ENCODE measurements at places on chromosomes 3 and 15. TPM values are rescaled to one million over a fixed set of nuclear protein-coding genes. Genes with fewer than 3 reads are reported as not detected.

SLC24A1 gene
- 6.1 TPM for total RNA-seq

DLL4 gene
- 6.2 TPM for total RNA-seq

DHX30 gene
- total RNA-seq, result 60.2 TPM

CACNA1D gene
- 0.68 TPM for total RNA-seq

FRMD4B gene
- 57.5 TPM for total RNA-seq

SEMA3F gene
- 25.5 TPM for total RNA-seq

OIP5 gene
- total RNA-seq, result not detected

SIDT1 gene
- total RNA-seq, result 1.6 TPM

- DNase-seq, result peak; percentile 19
- peaks cover 5% of the 10 kb centered on the region for H3K36me3 ChIP-seq
- no peaks in the 10 kb centered on the region for H3K27me3 ChIP-seq
- H3K4me1 ChIP-seq, result no peaks in the 10 kb centered on the region
Measured at GRCh38 chr15:73240866-73241499, 127.8 kb downstream of the HCN4 start.

- H3K4me1 ChIP-seq, result no peaks in the 10 kb centered on the region
- H3K27ac ChIP-seq, result no peak overlapping the region
- H3K4me3 ChIP-seq, result no peak overlapping the region
- no peak for DNase-seq
- H3K27me3 ChIP-seq, result no peaks in the 10 kb centered on the region
- peaks cover 17% of the 10 kb centered on the region for H3K36me3 ChIP-seq
Measured at GRCh38 chr3:69197922-69198530, 75.6 kb upstream of the LMOD3 start.

DNA sequence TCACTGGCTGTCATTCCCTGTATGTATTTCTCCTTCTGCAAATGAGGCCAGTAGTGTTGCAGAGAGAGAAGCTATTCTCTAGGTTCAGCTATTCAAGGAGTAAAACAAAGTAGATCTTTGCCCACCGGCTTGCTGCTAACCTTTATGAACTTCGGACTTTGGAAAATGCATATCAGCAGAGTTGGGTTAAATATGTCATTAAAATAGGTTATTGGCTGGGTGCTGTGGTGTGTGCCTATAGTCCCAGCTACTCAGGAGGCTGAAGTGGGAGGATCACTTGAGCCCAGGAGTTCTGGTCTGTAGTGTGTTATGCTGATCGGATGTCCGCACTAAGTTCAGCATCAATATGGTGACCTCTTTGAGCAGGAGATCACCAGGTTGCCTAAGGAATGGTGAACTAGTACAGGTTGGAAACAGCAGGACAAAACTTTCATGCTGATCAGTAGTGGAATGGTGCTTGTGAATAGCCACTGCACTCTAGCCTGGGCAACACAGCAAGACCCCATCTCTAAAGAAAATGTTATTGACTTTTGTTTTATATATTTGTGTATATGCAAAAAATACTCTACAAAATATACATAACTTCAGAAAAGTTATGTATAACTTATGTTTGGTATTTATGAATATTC lies 53.4 kb downstream of the SACM1L start:
- H3K27me3 ChIP-seq, result no peaks in the 10 kb centered on the region
- no peak overlapping the region for H3K27ac ChIP-seq
- H3K36me3 ChIP-seq, result peaks cover 27% of the 10 kb centered on the region

- H3K4me1 ChIP-seq, result no peaks in the 10 kb centered on the region
- no peaks in the 10 kb centered on the region for H3K27me3 ChIP-seq
- H3K4me3 ChIP-seq, result no peak overlapping the region
Measured at GRCh38 chr3:35787936-35788335, 148.6 kb downstream of the ARPP21 start.

DNA sequence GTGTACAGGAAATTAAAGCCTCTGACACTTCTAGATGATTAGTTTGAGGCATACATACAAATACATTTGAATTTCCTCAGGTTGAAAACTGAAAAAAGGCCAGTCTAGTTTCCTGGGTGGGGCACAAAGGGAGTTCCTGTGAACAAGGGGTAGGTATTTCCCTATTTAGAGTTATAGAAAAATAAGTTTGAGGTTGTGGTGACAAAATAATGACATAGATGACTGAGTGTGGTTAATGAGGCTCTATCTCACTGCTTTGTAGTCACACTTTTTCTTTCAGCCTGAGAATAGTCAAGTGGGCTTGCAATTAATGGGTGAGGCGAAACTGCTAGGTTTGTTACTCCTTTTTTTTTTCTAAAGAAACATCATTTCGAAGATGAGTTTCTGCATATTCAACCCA lies 4.3 kb downstream of the SLCO3A1 start:
- H3K27ac ChIP-seq, result no peak overlapping the region
- no peak for DNase-seq
- H3K4me3 ChIP-seq, result no peak overlapping the region
- peaks cover 20% of the 10 kb centered on the region for H3K4me1 ChIP-seq

DNA sequence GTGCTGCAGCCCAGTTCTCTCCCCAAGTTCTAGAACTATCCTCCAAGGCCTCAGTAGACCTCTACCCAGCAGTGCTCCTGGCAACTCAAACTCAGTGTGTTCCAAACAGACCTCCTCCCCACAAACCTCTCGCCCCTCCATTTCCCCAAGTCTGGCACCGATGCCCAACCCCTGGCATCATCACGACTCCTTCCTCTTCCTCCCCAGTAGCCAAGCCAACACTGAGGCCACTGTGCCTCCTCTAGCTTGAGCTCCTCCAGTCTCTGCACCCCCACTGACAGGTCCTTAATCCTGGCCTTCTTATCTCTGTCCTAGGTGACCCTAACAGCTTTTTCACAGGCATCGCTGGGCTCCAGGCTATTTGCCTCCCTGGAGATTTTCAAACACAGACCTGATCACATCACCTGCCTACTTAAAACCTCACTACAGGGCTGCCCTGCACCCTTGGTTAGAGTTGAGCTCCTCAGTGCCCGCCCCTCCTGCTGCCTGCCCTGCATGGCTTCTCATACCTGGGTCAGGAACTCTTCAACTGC lies 6.8 kb downstream of the ARPIN start:
- no peak overlapping the region for H3K4me3 ChIP-seq
- H3K4me1 ChIP-seq, result no peaks in the 10 kb centered on the region
- H3K27ac ChIP-seq, result no peak overlapping the region
- DNase-seq, result no peak
- H3K27me3 ChIP-seq, result no peaks in the 10 kb centered on the region
- peaks cover 12% of the 10 kb centered on the region for H3K36me3 ChIP-seq

- DNase-seq, result no peak
- H3K27ac ChIP-seq, result no peak overlapping the region
- H3K4me3 ChIP-seq, result no peak overlapping the region
Measured at GRCh38 chr3:82743196-82743595, 981.8 kb upstream of the GBE1 start.

DNA sequence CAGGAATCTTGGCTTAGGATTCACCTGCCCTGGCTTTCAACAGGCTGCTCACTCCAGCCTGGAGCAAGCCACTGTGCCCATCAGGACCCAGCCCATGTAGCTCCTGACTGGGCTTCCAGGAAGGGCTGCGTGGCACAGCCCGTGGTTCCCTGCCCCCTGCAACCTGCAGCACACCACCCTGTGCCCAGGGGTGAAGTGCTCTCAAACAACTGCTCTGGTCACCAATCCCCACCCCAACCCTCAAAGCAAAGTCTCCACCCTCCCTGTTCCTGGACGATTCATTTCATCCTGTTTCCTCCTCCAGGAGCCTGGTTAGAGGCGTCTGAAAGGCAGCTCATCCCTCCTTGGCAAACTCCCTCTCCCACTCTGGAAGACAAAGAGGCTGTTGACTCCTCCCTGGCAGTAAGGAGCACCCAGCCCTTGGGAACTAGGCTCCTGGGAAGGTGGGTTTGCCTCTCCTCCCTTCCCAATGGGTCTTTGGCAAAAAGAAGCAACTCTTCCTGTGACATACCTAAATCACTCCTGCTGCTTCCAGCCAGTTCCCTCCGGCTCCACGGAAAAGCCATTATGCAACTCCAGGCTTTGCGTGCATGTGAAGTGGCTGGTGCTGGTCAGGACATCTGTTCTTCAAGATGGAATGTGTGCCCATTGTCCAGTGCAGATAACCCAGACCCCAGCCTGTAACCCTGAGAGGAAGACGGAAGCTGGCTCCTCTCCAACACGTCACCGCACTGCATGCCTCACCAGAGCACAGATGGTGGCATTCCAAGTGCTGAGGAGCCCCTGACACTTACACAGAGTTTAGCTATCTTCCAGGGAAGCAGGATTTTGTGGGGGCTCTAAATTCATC lies 29.1 kb upstream of the VIPR1 start:
- no peaks in the 10 kb centered on the region for H3K36me3 ChIP-seq
- no peak overlapping the region for H3K27ac ChIP-seq
- no peak overlapping the region for H3K4me3 ChIP-seq

DNA sequence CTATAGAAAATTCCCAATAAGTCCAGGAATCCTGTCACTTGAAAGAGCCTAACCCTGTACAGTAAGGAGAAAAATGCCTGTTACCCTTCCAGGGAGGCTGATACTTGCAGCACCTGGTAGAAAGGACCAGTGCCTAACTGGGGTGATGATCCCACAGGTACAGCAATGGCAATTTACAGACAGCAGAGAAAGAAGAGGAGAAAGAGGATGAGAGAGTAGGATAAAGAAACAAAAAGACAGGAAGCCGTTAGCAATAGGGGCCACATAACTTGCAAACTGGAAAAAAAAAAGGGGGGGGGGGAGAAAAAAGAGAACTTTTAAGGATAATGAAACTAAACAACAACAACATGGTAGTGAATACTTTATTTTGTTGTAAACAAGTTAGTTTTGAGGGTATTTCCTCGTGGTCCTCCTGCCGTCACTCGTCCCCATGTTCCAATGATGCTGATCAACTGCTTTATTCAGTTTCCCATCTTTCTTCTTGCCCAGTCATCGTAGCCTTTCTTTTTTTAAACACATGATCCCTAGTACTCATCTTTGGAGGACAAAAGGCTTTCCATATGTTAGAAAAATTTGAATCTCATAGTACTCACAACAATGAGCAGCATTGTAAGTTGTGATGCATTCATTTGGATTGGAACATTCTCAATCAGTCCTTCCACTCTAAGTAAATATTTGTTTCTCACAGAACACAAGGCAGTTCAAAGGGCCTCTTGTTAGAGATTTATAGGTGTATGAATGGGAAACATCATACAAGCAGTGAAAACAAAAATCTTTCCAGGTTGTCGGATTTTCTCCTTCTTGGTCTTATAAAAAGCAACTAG lies 8.6 kb downstream of the TM4SF1 start:
- H3K4me3 ChIP-seq, result no peak overlapping the region
- H3K36me3 ChIP-seq, result peaks cover 7% of the 10 kb centered on the region
- no peak overlapping the region for H3K27ac ChIP-seq
- H3K4me1 ChIP-seq, result peaks cover 18% of the 10 kb centered on the region
- no peak for DNase-seq
- H3K27me3 ChIP-seq, result no peaks in the 10 kb centered on the region

DNA sequence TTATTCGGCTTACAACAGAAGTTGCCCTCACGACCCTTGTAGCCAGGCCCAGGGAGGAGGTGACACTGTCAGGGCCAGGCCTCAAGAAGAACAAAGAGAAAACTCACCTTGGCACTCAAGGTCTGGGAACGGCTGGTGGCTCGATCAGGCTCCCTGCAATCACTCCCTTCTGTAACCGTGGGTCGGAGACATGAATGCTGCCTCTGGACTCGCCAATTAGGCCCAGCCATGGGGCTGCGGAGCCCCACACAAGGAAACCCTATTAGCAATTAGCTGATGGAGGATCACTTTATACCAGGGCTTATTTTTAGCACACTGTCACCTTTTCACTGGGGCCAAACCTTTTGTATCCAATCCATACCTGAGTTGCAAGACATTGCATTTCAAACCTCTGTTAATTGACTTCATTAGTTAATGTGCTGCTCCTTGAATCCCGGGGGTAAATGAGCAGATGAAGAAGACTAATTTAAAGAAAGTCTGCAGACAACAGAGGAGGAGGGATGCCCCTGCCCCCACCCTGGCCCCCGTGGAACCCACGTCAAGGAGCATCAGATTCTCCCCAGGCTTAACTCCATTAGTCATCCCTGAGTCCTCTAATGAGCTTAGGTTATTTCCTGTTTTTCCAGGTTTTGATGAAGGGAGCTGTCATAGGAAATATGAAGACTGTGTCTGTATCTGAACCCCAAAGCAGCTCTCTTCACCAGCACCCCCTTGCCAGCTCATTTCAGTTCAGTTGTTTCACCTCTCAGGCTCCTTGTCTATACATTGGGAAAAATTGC lies 255.3 kb downstream of the RORA start:
- H3K27me3 ChIP-seq, result no peaks in the 10 kb centered on the region
- no peaks in the 10 kb centered on the region for H3K36me3 ChIP-seq
- H3K4me1 ChIP-seq, result peaks cover 8% of the 10 kb centered on the region
- no peak for DNase-seq

GRCh38 chr3:54649551-54649950 lies 278.3 kb downstream of the LRTM1 start:
- H3K27me3 ChIP-seq, result no peaks in the 10 kb centered on the region
- no peaks in the 10 kb centered on the region for H3K36me3 ChIP-seq
- H3K4me1 ChIP-seq, result no peaks in the 10 kb centered on the region
- no peak for DNase-seq
- H3K4me3 ChIP-seq, result no peak overlapping the region

DNA sequence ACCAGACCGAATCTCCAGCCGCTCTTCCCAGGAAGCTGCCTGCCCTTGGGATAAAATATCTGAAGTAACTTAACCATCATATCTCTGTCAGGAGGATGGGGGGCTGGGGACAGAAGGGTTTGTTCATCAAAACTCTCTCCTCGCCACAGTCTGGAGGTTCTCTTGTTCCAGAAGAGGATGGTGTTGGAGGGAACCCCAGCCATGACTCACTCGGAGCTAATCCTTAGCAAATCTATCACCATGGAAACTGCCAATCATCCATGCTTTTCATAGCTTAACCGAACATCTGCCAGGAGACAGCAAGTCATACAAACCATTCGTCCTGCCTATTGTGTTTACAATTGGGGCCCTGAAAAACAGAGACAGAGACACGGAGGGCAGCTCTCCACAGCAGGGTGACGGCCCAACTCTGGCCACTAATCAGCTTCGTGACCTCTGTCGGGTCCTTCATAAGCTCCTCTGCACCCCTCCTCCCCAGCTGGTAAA lies 73.8 kb upstream of the HEG1 start:
- H3K4me1 ChIP-seq, result peaks cover 11% of the 10 kb centered on the region
- H3K36me3 ChIP-seq, result no peaks in the 10 kb centered on the region
- H3K27ac ChIP-seq, result peak overlapping the region; percentile 45
- peak; percentile 46 for DNase-seq
- no peaks in the 10 kb centered on the region for H3K27me3 ChIP-seq
- H3K4me3 ChIP-seq, result no peak overlapping the region
